Activated T-cell treated with anti-CD3 and anti-CD28 coated beads, Interleukin-2, amount 50 U/mL, for 72 hours (primary cell): ENCODE measurements at places on chromosomes 12 and 14.

- no peak for DNase-seq
- H3K4me3 ChIP-seq = no peak overlapping the region
- H3K27ac ChIP-seq = no peak overlapping the region
- H3K27me3 ChIP-seq = no peaks in the 10 kb centered on the region
- no peaks in the 10 kb centered on the region for H3K4me1 ChIP-seq
Measured at GRCh38 chr14:46197856-46198255, 453.7 kb downstream of the RPL10L start.

DNA sequence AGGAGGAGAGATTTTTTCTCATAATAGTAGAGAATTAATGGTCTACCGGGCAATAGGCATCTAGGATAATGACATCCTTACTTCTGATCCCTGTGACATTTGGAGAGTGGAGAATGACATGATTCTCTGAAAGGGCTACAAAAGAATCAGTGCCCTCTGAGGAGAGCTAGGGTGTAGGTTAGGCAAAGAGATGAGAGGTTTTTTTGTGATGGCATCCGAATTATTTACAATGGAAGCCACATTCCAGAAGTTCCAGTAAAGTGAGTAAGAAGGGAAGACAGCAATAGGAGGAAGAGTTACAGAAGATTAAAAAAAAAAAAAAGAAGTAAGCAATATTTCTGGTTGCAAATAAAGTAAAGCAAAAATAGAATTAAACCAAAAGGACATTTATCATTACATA, 478.0 kb downstream of the RMST start:
- no peak for DNase-seq
- no peak overlapping the region for H3K27ac ChIP-seq
- peaks cover 1% of the 10 kb centered on the region for H3K36me3 ChIP-seq
- no peaks in the 10 kb centered on the region for H3K27me3 ChIP-seq
- no peak overlapping the region for H3K4me3 ChIP-seq

DNA sequence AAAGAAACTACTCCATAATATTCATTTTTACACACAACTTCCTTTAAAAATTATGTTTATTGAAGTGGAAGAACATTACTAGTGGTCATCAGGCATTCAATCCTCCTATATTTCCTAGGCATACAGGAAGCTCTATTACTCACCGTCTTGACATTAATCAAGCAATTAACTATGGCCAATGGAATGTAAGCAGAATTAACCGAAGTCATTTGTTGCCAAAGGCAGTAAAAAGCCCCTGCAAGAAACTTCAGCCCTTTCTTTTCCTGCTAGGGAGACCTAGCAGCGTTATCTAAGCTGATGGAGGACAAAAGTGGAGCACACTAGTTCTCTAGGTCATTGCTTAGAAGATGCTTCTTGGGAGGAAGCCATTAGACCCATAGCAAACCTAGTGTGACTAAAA, 399.6 kb downstream of the KCNH5 start:
- no peaks in the 10 kb centered on the region for H3K27me3 ChIP-seq
- H3K27ac ChIP-seq = no peak overlapping the region
- no peak overlapping the region for H3K4me3 ChIP-seq
- H3K36me3 ChIP-seq = no peaks in the 10 kb centered on the region
- no peaks in the 10 kb centered on the region for H3K4me1 ChIP-seq

- DNase-seq = no peak
- H3K4me3 ChIP-seq = no peak overlapping the region
- peak overlapping the region; percentile 22 for H3K27ac ChIP-seq
- peaks cover 4% of the 10 kb centered on the region for H3K36me3 ChIP-seq
- peaks cover 27% of the 10 kb centered on the region for H3K4me1 ChIP-seq
- H3K27me3 ChIP-seq = no peaks in the 10 kb centered on the region
Measured at GRCh38 chr12:1740161-1740948, 49.5 kb downstream of the ADIPOR2 start.

DNA sequence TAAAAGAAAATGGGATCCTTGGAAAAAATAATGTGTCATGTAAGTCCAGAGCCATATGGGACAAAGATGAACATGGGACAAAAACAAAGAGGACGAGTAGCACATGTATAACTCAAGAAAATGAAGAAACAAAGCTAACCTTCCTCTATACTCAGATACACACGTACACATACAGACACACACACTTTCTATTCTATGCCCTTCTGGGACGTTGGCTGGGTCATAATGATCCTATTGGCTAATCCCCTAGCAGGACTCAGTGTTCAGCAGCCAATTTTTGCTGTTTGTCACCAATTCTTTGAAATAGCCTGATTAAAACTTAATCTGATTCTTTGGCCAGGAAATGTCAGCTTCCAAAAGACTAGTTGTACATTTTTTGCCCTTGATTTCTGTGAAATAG, 189.4 kb upstream of the FOXG1 start:
- H3K27ac ChIP-seq = no peak overlapping the region
- H3K4me3 ChIP-seq = no peak overlapping the region
- H3K4me1 ChIP-seq = no peaks in the 10 kb centered on the region
- H3K27me3 ChIP-seq = no peaks in the 10 kb centered on the region
- no peak for DNase-seq

- no peak for DNase-seq
- H3K36me3 ChIP-seq = no peaks in the 10 kb centered on the region
- H3K4me1 ChIP-seq = no peaks in the 10 kb centered on the region
- no peak overlapping the region for H3K27ac ChIP-seq
Measured at GRCh38 chr14:87170179-87170578, 822.8 kb downstream of the GALC start.

DNA sequence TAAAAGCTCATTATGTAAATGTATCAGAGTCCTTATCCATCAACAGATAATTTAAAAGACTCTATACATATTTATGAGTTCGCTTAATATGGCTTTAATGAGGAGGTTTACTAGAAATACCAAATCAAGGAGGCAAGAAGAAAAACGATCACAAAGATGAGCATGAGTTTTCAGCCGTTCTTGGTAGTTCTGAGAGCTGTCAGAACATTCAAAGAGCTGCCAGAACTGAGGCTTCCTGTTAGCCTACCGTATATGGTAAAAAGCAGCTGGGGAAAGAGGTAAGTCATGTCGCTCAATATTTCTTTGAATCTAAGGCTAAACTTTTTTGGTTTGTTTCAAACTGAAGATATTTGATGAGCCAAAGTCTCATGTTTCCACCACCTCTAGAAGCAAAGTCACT, 115.3 kb upstream of the PLXNC1 start:
- no peak overlapping the region for H3K27ac ChIP-seq
- no peaks in the 10 kb centered on the region for H3K27me3 ChIP-seq
- peaks cover 38% of the 10 kb centered on the region for H3K4me1 ChIP-seq
- H3K4me3 ChIP-seq = peak overlapping the region; percentile 38

- H3K27ac ChIP-seq = no peak overlapping the region
- peaks cover 5% of the 10 kb centered on the region for H3K27me3 ChIP-seq
- H3K4me3 ChIP-seq = no peak overlapping the region
- no peaks in the 10 kb centered on the region for H3K36me3 ChIP-seq
- no peak for DNase-seq
Measured at GRCh38 chr12:114344831-114345230, 61.1 kb downstream of the TBX5 start.

DNA sequence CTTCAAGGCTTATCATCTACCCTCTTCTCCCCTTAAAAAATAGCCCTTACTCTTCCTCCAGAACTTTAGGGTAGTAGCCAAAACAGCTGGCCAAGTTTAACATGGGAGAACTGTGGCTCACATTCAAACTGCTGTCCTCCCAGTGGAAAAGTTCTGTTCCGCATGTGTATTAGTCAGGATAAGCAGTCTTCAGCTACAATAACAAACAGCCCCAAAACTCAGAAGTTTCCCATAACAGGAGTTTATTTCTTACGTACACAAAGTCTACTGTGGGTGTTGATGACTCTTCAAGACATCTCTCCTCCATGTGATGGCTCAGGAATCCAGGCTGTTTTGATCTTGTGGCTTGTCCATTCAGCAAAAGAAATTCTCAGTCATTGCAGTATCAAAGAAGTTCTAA, 35.5 kb downstream of the MYO1H start:
- peaks cover 40% of the 10 kb centered on the region for H3K27me3 ChIP-seq
- DNase-seq = no peak
- no peak overlapping the region for H3K27ac ChIP-seq

- H3K4me3 ChIP-seq = peak within 1 kb of the TSS; percentile 99
- peaks cover 15% of the 10 kb centered on the region for H3K36me3 ChIP-seq
- H3K27me3 ChIP-seq = no peaks in the 10 kb centered on the region
- H3K27ac ChIP-seq = peak within 1 kb of the TSS; percentile 98
Measured at GRCh38 chr14:93206793-93207467, at the start of the genes GON7 and UBR7. Gene GON7 (minus strand): TSS chr14:93207065. CDS start chr14:93207037, 28 bp downstream. Gene UBR7 (plus strand): TSS chr14:93207256. CDS start chr14:93207292, 36 bp downstream.

DNA sequence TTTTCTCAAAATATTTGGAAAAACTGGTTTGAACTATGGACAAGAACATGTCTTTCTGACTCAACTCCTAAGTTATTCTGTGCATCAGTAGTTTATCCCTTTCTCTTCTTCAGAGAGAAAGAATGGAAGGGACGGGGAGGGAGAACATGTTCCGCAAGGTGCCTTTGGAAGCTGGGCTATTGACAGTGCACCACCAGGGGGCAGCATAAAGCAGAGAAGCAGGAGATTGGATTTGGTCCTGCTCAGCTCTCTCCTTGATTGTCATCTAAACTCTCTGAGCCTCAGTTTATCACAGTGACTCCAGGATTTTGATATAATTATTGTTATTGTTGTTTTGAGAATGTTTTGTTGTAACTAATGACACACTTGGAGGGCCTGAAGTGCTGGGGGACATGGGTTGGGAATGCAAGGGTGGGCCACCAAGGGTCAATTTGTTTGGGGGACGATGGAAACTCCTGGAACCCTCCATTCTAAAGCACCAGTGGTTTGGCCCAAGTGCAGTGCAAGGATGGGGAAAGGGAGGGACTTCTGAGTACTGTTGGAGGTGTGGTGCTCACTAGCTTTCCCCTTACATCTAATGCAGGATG, 45.3 kb upstream of the ANO6 start:
- no peaks in the 10 kb centered on the region for H3K4me1 ChIP-seq
- no peaks in the 10 kb centered on the region for H3K27me3 ChIP-seq
- DNase-seq = peak; percentile 81
- no peaks in the 10 kb centered on the region for H3K36me3 ChIP-seq

DNA sequence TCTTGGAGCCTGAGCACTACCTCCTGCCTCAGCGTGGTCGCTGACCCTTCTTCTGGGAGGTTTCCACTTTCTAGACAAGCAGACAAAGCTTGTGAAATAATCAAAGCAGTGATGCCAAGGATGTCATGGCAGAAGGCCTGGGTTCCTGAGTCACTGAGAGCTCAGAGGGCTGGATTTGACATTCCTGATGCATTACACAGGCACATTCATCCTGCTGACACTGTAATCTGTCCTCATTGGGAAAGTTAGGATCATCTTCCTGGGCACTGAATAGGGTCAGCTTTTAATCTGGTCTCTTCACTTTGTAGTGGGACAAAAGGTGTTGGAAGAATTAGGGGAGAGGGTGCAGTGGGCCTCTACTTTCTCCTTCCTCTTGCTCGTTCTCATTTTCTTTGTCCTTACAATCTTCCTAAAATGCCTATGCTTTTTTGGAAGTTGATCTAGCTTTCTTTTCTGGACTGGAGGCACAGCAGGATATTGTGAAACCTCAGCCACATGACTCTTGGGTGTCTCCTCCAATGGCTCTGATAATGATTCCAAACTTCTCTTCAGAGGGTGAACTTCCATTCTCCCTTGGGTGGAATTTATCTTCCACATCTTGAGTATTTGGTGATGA, 29.6 kb downstream of the EEA1 start:
- no peak for DNase-seq
- no peaks in the 10 kb centered on the region for H3K27me3 ChIP-seq
- peaks cover 14% of the 10 kb centered on the region for H3K4me1 ChIP-seq
- peaks cover 2% of the 10 kb centered on the region for H3K36me3 ChIP-seq

DNA sequence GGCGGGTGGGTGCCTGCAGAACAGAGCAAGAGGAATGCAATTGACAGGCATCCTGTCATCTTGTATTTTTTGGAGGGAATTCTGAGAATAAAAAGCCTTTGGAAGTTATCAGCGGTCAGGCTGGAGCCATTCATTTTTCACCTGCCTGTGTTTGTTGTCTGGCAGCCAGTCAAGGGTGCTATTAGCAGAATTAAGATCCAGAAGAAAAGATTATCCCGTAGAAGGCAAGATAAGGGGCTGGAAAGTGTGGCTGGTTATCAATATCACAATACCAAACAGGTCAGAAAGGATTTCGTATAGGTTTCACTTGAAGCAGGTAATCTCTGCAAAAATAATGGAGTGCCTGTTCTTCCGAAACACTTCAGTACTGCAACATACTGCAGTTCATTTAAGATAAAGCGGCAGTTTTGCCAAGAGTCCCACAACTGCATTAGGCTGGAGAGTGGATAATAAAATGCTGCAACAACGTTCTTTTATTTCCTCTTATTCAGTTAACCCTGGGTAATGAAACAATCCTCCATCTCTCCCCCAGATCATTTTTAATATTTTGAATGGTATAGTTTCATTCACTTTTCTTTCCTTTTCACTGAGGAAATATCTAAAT, 171.2 kb upstream of the CDKN3 start:
- H3K36me3 ChIP-seq = no peaks in the 10 kb centered on the region
- peaks cover 3% of the 10 kb centered on the region for H3K4me1 ChIP-seq
- H3K4me3 ChIP-seq = no peak overlapping the region
- peaks cover 47% of the 10 kb centered on the region for H3K27me3 ChIP-seq
- no peak overlapping the region for H3K27ac ChIP-seq
- no peak for DNase-seq

- H3K36me3 ChIP-seq = no peaks in the 10 kb centered on the region
- no peak overlapping the region for H3K4me3 ChIP-seq
- H3K4me1 ChIP-seq = no peaks in the 10 kb centered on the region
- H3K27me3 ChIP-seq = no peaks in the 10 kb centered on the region
- no peak for DNase-seq
Measured at GRCh38 chr12:120134307-120134980, 17.9 kb upstream of the RAB35 start.

DNA sequence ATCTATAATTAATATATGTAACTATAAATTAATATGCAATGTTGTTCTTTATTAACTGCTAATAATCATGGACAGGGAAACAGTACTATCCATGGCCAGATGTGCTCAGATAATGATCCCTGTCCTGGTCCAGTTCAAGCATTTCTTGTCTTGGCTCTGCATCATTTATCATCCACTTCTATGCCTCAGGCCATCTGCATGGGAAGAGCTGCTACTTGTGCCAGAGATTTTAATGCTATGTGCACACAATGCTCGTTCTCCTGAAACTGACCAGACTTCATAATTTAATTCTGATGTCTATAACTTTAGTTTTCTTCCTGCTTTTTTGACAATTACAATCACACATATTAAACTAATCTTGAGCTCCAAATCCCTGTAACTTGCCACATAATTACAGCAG, 11.2 kb upstream of the TMX1 start:
- no peaks in the 10 kb centered on the region for H3K27me3 ChIP-seq
- DNase-seq = no peak
- no peaks in the 10 kb centered on the region for H3K4me1 ChIP-seq
- H3K27ac ChIP-seq = no peak overlapping the region

GRCh38 chr14:90742252-90742651, 74.0 kb downstream of the TTC7B start:
- DNase-seq = no peak
- no peaks in the 10 kb centered on the region for H3K27me3 ChIP-seq
- no peaks in the 10 kb centered on the region for H3K36me3 ChIP-seq
- H3K4me1 ChIP-seq = no peaks in the 10 kb centered on the region
- no peak overlapping the region for H3K4me3 ChIP-seq
- no peak overlapping the region for H3K27ac ChIP-seq
